ENCODE measurements at places on chromosomes 2 and 18.

GRCh38 chr2:203590496-203590895, 55.4 kb upstream of the RAPH1 start:
- DNase-seq: no peak

DNA sequence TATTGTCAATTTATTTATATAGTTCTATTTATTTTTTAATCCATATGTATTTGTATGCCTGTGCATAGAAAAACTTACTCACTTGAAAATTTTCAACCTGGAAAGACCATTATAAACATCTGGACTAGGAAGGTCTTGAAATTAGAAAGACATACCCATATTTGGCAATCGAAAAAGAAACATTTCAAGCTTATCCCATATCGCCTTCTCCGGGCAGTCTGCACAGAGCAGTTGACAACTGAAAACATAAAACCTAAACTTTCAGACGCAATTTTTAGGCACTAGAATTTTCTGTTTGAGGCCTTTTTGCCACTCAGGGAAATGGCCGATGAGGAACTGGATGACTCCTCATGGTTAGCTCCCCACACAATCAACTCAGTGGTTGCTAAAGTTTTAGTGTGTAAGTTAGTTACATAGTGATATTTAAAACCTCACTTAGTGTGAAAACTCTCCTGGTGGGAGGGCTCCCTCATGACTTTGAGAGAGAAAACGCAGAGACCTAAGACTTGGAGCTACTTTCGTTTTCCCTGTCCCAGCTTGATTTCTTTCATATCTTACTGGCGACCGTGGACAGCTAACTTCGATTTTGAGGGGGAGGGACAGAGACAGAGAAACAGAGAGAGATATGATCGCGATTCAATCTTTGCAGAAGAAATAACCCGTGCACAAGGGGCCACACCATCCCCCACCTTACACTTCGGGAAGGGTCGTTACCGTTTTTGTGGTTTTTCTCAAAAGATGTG, 3.2 kb upstream of the HOXD12 start:
- peak; percentile 51 for DNase-seq

DNA sequence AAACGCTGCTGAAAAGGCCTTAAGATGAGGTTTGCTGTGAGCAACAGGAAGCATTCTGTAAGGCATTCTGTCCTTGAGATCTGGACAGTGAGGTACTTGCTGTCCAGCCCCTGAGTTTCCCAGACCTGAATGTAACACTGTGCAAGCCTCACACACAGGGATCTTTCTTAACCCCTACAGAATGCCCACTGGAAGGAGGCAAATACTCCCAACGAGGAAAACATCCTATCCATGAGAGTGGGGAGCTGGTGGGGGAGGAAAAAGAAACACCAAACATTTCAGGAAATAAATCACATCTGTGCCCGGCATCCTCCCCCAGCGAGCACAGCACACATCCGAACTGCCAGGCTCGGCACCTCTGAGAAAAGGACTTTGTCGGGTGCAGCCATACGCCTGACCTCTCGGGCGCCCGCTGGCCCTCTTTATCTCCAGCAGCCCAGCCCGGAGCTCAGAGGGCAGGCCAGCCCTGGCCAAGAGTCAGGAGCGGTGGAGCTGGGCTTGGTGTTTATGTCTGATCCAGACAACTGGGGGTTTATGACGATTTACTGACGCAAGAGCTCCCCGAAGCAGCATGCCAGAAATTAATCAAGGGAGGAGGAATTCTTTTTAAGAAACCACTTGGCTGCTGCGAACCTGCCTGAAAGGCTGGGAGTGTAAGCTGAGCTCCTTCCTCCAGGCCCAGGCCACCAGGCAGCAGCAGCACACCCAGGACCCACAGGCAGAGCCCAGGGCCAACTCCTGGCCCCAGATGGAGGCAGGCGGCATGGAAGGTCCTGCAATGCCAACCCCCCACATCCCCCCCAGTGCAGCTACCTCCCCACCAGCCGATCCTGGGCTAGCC, 72.2 kb downstream of the HDAC4 start:
- peak; percentile 86 for DNase-seq

DNA sequence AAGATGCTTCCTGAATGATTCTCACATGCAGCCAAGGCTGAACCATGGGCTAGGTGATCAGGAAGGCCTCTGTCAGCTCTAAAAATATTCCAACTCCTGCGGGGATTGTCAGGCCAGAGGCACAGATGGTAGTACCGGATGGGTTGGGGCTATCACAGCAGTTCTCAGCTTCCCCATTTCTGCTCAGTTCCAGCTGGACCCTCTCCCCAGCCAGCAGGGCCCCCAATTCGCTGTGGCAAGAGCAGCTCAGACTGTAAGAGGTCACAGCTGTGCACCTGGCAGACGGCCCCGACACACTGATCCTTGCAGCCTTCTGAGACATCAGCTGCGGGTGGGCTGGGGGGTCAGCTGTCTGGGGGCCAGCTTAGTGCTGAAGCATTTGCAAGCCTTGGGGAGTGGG, 43.6 kb upstream of the TCF7L1 start:
- no peak for DNase-seq

- peak; percentile 27 for DNase-seq
Measured at GRCh38 chr2:24359129-24360049, 947 bp downstream of the ITSN2 start.

DNA sequence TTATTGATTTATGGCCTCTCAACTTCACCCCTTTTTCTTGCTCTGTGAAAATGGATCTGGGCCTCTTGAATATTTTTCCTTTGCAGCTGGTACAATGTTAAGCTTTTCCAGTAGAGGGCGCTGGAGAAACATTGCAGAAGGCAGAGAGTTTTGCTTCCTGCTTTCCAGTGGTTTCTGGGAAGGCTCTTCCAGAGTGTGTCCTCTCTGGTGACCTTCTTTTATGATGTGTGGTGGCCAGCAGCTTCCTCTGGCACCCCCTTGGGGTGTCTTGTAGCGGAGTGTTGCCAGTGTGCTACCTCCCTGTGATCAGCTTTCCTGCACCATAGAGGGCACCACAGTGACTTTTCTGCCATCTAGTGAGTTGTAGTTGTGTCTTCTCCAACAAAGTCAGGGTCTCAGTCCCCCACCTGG, 25.4 kb upstream of the MGAT5 start:
- no peak for DNase-seq

GRCh38 chr2:233068762-233069418, 8.7 kb downstream of the INPP5D start:
- no peak for DNase-seq

DNA sequence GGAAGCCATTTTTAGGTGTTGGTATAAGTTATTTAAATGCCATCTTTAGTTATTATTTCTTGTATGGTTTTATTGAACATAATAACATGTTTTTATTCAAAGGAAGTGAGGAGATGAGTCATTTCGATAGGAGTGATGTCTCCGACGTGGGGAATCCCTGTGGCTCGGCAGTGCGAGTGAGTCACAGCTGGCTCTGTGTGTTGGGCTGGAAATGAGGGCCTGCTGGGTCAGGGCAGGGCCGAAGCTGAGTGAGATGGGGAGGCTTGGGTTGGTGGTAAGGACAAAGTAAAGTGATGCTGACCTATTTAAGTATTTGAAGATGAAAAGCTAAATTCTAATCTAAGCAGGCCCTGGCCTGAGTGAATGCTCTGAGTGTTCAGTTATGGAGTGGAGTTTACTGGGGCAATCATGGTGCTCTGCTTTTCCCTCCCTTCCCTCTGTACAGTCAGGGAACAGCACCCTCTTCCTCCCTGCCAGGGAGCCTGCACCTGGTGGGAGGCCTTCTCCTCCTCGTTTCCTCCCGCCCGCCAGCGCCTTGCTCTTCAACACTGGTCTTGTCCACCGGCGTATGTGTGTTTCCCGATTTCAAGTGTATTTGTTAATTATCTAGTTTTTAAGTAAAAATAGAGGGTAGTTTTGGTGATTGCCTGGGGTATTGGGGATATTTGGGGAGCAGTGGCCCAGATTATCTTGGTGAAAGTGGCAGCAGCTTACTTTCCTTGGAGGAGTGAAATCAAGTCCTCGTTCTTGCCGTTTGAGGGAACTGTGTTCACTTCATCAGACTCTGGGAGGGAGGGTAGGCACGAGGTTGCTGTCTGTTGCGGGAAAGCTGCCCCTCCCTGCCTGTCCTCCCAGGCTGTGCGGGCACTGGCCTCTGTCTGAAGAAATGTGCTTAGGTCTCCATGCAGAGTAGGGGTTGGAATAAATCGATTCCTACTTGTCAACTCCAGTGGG, 157.0 kb downstream of the LDLRAD4 start:
- DNase-seq: peak; percentile 90

GRCh38 chr18:49855711-49856415, 42.5 kb upstream of the ACAA2 start:
- DNase-seq: no peak

- DNase-seq: no peak
Measured at GRCh38 chr18:62781262-62781661, 65.9 kb downstream of the PHLPP1 start.

- DNase-seq: peak; percentile 24
Measured at GRCh38 chr2:190443778-190444481, 35.8 kb downstream of the MFSD6 start.

DNA sequence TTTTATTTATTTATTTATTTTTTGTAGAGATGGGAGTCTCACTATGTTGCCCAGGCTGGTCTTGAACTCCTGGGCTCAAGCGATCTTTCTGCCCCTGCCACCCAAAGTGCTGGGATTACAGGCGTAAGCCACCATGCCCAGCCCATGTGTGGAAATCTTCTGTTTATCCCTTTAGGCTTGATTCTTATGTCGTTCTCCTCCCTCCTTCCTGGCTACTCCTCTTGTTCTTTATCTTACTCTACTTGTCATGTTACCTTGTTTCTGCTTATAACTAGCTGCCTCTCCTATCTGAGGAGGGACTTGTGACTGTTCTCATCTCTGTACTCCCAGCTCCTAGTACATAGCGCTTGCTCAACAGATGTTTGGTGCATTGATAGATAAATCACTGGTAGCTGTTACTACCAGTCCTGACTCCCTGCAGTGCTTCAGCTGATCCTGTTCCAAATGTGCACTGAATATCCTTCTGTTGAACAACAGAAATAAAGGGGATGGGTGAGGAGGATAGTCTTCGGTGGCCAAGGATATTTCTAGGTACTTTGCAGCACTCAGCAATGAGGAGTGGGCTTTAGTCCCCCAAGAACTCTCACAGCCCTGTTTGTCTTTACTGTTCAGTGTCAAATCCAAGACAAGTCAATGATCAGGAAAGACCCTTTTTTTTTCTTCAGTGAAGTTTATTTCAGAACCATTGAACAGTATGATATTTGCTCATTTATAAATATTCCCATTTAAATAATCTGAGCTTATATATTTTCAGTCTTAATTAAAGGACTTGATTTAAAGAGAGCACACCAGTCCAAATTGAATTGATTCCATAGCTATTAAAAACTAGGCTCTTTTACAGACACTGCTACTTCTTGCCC, 7.2 kb downstream of the IL1B start:
- DNase-seq: no peak

DNA sequence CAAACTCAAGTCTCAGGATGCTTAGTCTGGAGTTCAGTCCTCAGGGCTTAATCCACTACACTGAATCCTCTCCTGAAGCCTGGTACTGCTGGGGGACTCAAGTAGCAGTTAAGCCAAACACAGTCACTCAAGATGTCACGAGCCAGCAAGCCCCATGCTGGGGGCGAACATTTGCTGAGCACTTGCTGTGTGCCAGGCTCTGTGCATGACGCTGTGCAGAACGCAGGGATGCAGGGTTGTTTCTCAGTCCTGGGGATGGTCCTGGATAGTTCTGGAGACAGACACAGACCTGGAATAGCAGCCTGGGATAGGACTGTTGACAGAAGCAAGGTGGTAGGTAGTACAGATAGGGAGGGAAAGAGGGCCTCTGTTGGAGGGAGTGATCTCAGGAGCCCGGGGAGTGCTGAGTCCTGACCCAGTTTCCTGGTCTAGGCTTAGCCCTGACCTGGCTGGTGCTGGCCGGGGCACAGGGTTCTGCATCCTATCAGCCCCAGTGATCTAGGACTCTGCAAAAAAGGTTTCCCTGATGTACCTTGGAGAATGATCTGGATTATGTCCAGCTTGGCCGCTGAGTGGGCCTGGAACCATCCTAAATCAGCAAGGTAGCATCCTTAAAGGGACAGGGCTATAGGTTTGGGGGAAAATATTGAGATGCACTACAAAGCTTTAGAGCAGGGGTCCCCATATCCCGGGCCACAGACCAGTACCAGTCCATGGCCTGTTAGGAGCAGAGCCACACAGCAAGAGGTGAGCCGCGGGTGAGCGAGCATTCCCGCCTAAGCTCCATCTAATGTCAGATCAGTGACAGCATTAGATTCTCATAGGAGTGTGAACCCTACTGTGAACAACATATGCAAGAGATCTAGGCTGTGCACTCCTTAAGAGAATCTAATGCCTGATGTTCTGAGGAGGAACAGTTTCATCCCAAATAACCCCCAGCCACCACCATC, 54.7 kb upstream of the OTOF start:
- no peak for DNase-seq

DNA sequence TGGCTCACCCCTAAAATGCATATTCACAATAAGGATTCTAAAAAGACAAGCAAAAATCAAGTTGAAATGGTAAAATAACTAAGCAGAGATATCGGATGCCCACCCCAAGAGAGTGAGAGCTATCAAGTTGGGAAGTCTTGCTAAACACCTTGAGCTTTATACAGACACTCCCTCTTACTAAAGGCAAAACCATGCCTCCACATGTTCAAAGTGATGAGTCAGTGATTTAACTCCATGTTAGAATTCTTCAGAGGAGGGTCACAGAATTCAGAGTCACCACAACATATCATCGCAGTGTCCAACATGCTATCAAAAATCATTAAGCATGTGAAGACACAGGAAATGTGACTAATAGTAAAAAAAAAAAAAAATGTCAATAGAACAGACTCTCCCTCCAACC, 20.6 kb upstream of the ST8SIA3 start:
- no peak for DNase-seq

GRCh38 chr2:233566141-233566956, at the start of gene USP40:
Gene USP40, minus strand, starts transcription at chr2:233566782. Its CDS starts 1,228 bp downstream, at chr2:233565554.
- DNase-seq: peak; percentile 91

- DNase-seq: no peak
Measured at GRCh38 chr2:182726473-182726872, 10.4 kb downstream of the DNAJC10 start.

- peak; percentile 99 for DNase-seq
Measured at GRCh38 chr2:201854221-201854801, 48.0 kb downstream of the CDK15 start.

DNA sequence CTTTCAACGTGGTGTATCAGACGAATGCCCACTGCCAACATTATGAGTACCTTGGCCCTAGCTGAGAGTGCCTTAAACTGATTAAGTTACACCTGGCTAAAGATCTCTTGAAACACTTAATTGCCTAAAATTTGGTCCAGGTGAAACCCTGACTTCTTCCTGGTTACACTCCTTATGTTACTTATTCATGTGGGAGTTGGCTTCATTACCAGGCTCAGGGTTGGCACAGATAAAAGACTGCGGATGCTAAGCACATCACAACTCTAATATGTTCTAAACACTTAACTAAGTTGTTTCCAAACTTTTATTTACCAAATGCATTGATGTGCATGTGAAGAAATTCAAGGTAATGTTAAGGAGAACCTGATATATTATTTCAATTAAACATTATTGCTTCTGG, 298.9 kb downstream of the TCF4 start:
- DNase-seq: no peak

- peak; percentile 92 for DNase-seq
Measured at GRCh38 chr2:227655454-227655853, 11.2 kb upstream of the SCYGR5 start.

GRCh38 chr2:113847144-113847543, 42.7 kb upstream of the ACTR3 start:
- peak; percentile 50 for DNase-seq

Data from EH (cell line).